ENCODE measurements at places on chromosomes 4 and X. TPM values are rescaled to one million over a fixed set of nuclear protein-coding genes. Genes with fewer than 3 reads are reported as not detected.

- H3K36me3 ChIP-seq, result no peaks in the 10 kb centered on the region
- H3K27ac ChIP-seq, result no peak overlapping the region
- no peak overlapping the region for H3K4me3 ChIP-seq
- H3K27me3 ChIP-seq, result no peaks in the 10 kb centered on the region
- no peak for DNase-seq
- H3K4me1 ChIP-seq, result no peaks in the 10 kb centered on the region
Observed at GRCh38 chrX:53483838-53484405, 49.8 kb upstream of the HSD17B10 start.

DNA sequence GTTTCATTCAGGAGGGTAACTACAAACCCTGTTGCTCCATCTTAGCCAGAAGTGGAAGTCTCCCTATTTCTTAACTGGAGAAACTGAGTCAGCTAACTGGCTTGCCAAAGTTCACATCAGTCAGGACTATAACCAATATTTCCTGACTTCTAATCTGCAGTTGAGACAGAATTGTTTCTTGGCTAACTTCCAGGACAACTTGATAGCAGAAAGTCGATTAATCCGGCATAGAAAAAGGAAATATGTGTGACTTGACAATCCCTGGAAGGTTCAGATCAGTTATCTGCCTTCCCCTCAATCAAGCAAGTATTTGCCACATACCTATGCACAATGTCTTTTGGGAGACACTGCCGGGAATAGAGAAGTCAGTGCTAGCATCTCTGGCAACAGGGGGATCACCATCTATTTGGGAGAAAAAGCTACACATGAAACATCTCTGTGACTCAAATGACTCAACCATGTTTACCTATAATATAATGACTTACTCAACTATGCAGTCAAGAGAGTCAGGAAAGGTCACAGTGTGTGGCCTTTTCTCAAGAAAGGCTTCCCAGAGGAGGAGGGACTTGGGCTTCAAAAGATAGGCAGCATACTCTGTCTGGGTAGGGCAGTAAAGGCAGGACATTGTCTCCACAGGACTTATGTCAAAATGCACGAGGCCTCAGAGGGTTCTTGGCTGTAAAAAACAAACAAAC lies 12.4 kb upstream of the LONRF3 start:
- no peaks in the 10 kb centered on the region for H3K27me3 ChIP-seq
- no peak overlapping the region for H3K27ac ChIP-seq
- no peak for DNase-seq
- no peaks in the 10 kb centered on the region for H3K36me3 ChIP-seq
- no peak overlapping the region for H3K4me3 ChIP-seq

Gene AMTN
- not detected for polyA plus RNA-seq

DNA sequence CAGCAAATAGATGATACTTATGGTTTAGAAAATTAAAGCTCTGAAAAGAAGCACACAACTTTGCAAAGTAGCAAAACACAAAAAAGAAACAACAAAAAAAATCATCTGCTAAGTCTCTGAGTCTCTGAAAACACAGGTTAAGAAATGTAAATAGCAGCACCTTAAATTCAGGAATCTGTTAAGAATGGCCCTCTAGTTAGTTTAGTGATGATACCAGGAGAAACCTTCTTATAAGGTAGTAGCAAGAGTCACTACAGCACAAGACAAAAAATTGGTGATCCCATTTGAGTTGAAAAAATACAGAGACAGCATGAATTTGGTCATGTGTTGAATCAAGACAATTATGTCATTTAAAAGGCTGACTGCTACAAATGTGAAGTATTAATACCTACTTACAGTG lies 308.2 kb upstream of the ADGRL3 start:
- H3K4me3 ChIP-seq, result no peak overlapping the region
- H3K27me3 ChIP-seq, result no peaks in the 10 kb centered on the region
- H3K27ac ChIP-seq, result no peak overlapping the region
- H3K36me3 ChIP-seq, result no peaks in the 10 kb centered on the region

Gene FATE1
- polyA plus RNA-seq, result 0.09 TPM

DNA sequence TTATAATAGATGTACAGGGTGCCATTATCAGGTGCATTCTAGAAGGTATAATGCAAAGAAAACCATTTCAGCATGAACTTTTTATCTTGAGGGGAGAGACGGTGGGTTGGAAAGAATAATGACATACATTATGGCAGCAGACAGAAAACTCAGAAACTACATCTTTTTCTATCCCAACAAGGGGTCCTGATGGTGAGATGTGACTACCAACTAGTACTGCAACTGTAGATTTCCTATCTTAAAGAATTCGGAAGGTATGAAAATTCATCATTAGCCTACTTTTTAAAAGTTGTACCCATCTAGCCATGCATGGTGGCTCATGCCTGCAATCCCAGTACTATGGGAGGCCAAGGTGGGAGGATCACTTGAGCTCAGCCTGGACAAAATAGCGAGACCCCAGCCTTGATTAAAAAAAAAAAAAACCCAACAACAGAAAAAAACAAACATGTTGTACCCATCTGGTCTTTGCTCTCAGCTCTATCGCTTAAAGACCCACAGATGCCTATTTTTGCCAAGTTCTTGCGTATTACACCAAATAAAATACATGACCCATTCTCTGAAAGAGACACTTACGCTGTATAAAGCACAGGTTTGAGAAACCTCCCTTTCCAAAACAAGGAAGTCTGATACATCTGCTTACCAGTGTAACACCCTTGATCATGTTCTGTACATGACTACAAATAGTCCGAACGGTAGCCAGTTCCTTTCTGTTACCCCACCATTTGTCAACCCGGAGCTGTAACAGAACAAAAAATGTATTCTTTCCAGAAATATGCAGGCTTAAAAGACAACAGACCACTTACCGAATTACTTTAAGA lies 1.6 kb downstream of the RPL9 start:
- no peak for DNase-seq
- H3K27ac ChIP-seq, result no peak overlapping the region
- H3K4me3 ChIP-seq, result peak overlapping the region; percentile 77
- peaks cover 49% of the 10 kb centered on the region for H3K36me3 ChIP-seq
- H3K27me3 ChIP-seq, result no peaks in the 10 kb centered on the region
